ENCODE measurements at places on chromosomes 5 and 9.

DNA sequence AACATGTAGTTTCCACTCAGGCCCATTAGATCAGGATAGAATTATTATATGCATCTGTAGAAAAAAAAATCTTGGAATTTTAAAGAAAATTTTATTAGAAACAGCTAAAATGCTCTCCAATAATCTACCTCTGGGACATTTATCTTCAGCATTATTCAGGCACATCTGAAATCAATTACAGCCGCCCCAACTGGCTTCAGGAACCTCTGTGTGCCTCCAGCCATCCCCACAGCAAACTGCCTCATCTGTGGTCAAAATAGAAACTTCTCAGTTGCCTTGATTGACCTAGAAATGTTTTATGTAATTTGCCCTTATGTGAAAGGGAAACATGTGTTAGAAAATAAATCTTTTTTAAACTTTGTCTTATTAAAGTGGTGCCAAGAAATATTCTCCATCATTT, 120.1 kb upstream of the LPAR1 start:
- no peak for DNase-seq

DNA sequence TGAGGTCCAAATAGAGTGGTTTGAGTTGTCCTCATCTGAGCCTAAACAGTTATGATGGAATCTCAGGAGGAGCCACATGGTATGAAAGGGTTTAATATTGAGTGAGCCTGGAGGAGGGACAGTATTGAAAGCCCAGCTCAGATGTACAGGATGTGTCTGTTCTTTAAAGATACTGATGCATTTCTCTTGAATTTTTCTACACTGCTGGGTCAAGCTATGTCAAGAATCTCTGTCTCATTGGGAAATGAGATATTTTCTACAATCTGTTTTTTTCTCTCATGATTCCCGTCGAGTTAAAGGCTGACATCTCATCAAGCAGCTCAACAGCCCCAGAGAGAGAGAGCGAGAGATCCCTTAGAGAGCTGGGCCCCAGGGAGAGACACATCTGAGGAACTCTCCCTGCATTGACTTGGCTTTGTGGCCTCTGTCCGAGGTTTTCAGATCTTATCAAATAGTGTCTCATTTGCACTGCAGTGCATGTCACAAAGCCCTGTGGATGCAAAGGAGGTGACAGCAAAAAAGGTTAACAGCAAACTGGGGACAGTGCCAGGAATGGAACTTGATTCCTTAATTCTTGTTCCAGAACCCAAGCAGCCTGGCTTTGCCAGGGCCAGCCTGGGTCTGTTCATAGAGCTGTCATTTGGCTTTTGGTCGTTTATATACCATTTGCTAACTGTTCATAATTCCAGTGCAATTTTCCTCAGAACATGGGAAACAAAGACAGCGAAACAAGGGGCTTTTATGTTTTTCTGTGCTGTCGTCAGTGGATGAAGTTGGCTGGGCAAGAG, 19.0 kb upstream of the ACTBL2 start:
- DNase-seq = no peak

DNA sequence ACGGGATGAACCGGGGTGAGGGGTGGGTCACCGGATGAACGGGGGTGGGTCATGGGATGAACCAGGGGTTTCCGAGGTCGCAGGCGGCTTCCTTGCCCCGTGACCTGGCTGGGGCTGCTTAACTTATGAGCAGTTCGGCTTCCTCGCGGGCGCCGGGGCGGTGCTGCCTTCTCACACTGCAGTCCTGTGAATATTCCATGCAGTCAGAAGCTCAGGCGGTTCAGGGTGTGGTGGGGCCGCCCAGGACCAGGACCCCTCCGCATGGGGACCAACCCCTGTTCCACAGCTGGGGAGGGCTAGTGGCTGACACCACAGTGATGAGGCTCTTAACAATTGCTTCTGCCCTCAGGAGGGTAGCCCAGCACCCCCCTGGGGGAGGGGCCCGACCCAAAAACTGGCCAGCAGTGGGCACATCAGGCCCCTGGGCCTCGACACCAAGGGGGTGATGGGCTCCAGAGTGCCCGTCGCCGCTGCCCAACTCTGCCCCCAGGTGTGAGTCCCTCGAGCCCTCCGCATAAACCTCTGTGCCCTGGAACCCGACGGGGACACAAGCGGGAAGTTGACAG, 30.9 kb upstream of the SLC9A3 start:
- DNase-seq = no peak

GRCh38 chr9:127159325-127159801, 36.9 kb upstream of the ANGPTL2 start:
- no peak for DNase-seq

GRCh38 chr5:133499895-133500294, 112.4 kb downstream of the FSTL4 start:
- DNase-seq = no peak

GRCh38 chr9:126791406-126792230, 13.2 kb upstream of the ZBTB43 start:
- DNase-seq = no peak

GRCh38 chr9:107782789-107783188, 293.2 kb upstream of the KLF4 start:
- no peak for DNase-seq

DNA sequence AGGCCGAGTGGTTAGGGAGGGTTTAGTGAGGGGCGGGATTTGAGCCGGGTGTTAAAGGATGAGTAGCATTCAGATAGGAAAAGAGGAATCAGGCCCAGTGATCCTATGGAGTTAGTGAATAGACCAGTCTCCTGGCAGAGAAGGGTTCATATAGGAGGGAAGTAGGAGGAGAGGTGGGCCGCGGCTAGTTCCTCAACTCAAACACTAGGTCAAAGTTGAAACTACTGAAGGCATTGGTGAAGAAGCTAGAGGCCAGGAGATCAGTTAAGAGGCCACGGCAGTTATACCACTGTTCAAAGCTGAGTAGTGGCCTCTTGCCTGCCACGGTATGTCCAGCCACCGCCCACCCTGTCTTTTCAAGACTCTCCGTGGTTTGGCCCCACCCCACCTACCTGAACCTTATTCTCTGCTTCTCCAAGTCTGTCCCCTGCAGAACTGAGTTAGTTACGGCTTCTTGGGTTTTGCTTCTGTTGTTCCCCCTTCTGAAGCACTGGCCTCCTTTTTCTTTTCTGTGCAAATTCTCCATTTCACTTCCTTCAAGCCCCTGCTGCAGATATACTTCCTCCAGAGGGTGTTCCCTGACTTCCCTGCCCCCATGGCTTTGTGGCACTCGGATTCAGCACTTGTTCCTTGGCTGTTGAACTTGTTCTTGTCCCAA, 1.8 kb downstream of the ZBTB34 start:
- DNase-seq = no peak

DNA sequence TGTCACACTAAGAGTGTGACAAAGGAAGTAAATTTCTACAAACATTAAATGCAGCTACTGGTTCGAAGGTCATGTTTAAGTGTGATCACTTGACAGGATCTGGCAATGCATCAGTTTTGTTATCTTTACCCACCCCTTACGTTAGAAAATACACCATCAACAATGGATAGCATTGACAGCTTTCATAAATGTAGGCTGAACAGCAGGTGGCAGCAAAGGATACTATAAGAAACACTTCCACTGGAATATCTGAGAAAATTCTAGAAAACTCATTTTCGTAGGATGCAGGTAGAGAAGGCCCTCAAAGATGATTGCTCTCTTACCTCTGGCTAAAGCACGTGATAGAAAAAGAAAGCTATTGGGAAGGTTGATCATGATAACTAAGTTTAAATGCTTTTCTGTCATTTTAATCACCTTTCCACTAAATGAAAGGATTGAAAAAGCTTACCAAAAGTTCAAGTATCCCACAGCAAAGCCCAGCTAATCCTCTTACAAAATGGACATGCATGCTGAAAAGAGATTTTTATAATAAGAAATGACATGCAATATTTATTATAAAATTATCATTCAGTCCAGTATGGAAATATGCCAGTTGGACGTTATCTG, 292.5 kb downstream of the PARP8 start:
- no peak for DNase-seq

- no peak for DNase-seq
Observed at GRCh38 chr9:11192993-11193392, 580.2 kb upstream of the PTPRD start.

DNA sequence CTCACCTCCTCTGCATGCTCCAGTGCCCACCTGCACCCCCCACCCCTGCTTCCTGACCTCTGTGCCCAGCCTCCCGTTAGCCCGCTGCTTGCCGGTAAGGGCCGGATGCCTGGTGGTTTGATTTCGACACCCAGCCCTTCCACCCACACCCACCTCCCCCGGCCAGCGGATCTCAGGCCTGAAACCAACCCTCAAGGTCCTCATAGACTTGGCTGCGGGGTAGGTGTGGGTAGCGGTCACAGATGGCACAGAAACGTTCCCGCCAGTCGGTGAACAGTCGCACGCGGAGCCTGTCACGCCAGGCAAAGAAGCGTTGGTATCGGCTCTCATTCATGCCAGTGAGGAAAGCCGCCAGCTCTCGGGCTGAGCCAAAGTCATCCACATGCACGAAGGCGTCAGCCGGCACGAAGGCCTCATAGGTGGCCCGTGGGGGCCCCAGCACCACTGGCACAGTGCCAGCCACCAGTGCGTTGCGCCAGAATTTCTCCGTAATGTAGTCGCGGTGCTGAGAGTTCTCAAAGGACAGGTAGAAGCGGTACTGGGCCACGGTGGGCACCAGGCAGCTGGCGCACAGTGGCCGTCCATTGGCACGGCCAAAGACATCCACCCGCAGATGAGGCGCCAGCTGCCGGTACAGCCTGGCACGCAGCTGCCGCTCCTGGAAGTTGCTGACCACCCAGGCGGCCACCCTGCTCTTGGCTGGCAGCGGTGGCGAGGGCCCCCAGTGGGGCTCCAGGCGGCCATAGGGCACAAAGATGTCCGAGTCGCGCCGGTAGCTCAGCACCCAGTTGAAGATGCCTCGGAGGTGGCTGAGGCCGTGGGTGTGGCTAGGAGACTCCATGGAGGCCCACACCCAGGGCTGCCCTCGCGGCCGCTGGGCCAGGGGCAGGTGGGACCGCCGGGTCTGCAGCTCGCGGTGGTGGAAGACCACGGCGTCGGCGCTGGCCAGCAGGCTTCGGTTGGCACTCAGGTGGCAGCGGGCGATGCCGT, 1.1 kb downstream of the FUT7 start:
- peak; percentile 50 for DNase-seq

GRCh38 chr9:120324996-120325642, 254.8 kb downstream of the CDK5RAP2 start:
- no peak for DNase-seq

DNA sequence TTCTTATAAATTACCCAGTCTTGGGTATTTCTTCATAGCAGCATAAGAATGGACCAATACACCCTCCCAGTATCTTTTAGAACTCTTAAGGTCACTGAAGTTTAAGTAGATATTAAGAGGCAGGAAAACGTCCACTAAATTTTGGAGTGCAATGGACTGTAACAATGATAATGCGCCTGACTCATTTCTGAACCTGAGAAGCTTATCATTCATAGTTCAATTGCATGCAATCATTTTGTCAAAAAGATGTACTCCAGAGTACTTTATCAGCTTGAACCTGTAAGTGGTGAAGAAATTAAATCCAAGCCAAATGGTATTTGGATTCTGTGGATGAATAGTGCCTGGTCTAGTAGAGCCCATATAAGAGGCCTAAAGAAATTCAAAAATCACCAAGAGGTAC, 196.5 kb upstream of the CDH9 start:
- no peak for DNase-seq

- no peak for DNase-seq
Observed at GRCh38 chr5:42924686-42925085, 113.0 kb upstream of the SELENOP start.

- no peak for DNase-seq
Observed at GRCh38 chr5:103057208-103058130, 62.5 kb downstream of the GIN1 start.

DNA sequence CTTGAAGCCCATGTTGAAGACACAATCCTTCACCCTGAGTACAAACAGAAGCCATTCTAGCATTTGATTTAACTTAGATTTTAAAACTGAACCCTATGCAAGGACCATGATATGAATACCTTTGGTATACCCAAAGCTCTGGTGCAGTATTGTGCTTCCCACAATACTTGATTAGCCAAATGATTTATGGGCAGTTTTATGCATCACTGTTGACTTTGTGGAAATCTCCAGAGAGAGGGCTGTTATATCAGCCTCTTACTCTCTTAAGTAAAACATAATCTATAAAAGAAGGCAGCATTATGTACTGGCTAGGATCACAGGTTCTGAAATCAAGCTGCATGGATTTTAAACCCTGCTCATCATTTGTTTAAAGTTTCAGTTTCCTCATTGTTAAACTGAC, 762.8 kb downstream of the EFNA5 start:
- DNase-seq = no peak

- DNase-seq = peak; percentile 39
Observed at GRCh38 chr9:87713278-87713987, 12.5 kb upstream of the CTSL start.

- no peak for DNase-seq
Observed at GRCh38 chr5:119678351-119679028, 49.1 kb downstream of the FAM170A start.

DNA sequence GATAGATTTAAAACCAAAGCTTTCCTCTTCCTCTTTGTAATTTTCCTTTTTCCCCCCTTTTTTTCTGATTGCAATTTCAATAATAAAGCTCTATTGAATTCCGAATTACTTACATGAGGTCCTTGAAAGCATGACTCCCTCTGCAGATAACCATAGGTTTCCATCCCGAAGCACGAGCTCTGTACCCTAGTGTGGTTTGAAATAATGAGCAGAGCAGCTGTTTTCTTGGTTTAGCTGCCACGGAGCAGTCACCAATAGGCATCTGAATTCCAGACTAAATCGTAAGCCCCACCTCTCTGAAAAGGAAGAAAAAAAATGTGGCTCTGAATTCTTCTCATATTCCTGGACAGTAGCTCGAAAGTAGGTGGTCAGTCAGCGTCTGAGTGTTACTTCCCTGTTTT, 18.5 kb upstream of the GNE start:
- no peak for DNase-seq

GRCh38 chr9:14895806-14896205, 14.4 kb downstream of the FREM1 start:
- no peak for DNase-seq

DNA sequence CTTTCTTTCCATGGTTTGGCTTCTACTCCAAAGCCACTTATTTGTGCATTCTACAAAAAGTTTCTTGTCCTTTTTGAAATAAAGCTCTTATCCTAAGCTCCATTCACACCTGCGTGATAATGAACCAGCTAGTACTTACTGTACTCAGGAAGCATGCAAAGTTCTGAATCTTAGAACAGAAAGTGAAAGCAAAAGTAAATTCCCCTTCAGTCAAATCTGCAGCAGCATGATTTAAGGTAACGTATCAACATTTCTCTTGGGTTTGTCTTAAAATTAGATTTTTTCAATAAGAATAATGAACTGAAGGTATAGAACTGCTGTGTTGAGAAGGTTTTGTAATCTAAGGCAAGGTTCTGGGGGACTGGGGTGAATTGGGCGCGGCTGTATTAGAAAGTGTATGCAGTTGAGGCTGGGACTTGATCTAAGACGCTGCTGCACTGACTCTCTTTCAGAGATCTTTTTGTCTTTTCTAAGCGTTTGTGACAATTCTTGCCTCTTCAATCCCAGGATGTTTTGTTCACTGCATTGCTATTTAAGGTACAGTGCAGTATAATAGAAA, at the start of gene ERAP2:
TSS of gene ERAP2 (plus strand) at position 209 of the 559 bp plus-strand sequence. CDS start 3,186 bp downstream, outside the sequence.
- DNase-seq = no peak

- no peak for DNase-seq
Observed at GRCh38 chr5:171080186-171080938, 218.5 kb downstream of the RANBP17 start.

GRCh38 chr9:75390951-75391350, 302.6 kb downstream of the OSTF1 start:
- DNase-seq = no peak

- DNase-seq = peak; percentile 59
Observed at GRCh38 chr9:136538599-136539426, 7.0 kb downstream of the NOTCH1 start.

- DNase-seq = no peak
Observed at GRCh38 chr9:83642793-83643192, 19.9 kb downstream of the IDNK start.

Data from stimulated activated CD8-positive, alpha-beta memory T cell treated with anti-CD3 and anti-CD28 coated beads, Interleukin-15, amount 100 ng/mL, for 48 hours (primary cell).